Activated CD4-positive, alpha-beta T cell treated with anti-CD3 and anti-CD28 coated beads for 36 hours (primary cell): ENCODE measurements at places on chromosomes 13 and 19.

DNA sequence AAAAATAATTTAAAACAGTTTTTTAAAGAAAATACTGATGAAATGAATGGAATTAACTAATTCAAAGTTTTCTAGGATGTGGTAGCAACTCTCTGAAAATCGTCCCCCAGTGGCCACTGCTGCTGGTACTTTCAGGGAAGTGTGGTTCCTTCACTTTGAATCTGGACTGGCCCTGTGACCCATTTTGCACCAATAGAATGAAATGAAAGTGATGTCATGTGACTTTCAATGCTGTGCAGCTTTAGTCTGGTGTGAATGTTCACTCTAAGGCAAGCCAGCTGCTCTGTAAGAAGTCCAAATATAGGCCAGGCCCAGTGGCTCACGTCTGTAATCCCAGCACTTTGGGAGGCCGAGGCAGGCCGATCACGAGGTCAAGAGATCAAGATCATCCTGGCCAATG lies 26.4 kb upstream of the HNRNPA1L2 start:
- H3K36me3 ChIP-seq = peaks cover 5% of the 10 kb centered on the region
- DNase-seq = peak; percentile 21
- peaks cover 1% of the 10 kb centered on the region for H3K27me3 ChIP-seq
- H3K4me3 ChIP-seq = peak overlapping the region; percentile 95
- peaks cover 23% of the 10 kb centered on the region for H3K4me1 ChIP-seq

DNA sequence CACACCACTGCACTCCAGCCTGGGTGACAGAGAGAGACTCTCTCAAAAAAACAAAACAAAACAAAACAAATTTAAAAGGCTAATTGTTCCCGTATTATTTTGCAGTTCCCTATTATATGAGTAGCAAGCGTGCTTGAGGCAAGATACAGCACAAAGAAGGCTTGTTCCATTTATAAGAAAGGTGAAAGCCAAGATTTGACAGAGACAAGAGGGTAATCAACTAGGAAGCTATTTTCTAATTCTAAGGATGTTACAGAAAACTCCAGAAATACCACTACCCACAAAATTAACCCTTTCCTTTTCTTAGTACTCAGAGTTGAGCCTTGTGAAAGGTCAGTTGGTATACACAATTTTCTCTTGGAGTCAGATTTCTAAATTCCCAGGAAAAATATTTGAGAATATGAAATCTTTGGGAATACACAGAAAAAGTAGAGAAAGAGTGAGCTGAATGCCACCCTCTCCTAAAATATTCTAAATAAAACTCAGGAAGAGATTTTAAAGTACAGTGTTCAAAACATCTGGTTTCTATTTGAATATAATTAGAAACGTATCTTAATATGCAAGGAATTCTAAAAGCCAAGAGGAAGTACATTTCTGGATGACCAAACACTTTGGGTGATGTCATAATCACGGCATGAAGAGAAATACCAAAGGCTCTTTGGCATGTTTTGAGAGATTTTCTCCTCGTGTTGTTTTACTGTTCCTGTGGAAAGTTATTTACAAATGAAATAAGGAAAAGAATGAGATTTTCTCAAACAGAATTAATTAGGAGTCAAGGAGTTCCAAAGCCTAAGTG lies 63.0 kb upstream of the FLT1 start:
- no peak overlapping the region for H3K27ac ChIP-seq
- H3K4me3 ChIP-seq = no peak overlapping the region
- H3K36me3 ChIP-seq = no peaks in the 10 kb centered on the region

DNA sequence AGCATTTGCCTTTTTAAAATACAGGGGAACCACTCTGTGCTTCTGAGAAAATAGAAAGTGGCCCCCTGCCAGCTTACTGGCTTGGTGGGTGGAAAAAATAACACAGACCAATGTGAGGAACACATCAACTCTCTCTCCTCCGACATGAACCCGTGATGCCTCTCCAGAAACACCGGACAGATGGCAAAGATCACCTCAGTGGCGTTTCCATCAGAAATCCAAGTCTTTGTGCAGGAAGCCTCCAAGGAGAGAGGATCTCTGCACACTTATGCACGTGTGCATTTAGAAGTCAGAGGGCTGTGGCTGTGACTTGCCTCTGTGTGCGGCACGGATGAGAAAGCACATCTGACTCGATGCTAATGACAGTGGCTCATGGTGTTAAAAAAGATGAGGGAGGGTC lies 112.3 kb upstream of the KLF12 start:
- peak; percentile 49 for DNase-seq
- no peak overlapping the region for H3K4me3 ChIP-seq
- H3K4me1 ChIP-seq = peaks cover 91% of the 10 kb centered on the region
- H3K27ac ChIP-seq = no peak overlapping the region
- peaks cover 19% of the 10 kb centered on the region for H3K36me3 ChIP-seq

DNA sequence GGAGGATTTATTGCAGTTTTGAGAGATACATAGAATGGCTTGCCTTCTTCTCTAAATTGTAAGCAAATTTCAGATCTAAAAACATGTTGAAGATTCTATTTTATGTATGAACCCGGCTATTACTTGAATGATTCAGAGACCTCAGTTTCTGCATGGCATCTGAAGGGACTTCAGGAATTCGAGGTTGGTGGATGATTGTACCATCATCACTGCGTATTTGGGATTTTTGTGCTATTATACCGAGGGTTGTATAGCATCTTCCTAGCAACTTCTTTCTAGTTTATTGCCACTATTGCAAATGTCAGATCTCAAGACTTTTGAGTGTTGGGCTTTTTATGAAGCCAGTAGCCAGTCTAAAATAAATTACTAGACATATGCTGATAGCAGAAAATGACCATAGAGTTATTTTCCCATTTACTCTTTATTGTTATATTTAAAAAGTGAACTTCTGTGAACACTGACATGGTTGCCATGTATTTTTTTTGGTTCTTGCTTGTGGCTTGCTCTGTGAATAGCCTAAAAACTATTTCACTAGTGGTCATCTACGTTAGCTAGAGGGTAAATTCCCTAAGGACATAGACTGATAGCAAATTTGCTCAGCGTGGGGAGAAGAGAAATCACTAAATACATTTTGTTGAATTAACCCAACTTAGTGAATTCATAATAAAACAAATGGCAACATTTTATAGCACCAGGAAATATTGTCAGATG lies 70.6 kb upstream of the KLF12 start:
- H3K4me1 ChIP-seq = no peaks in the 10 kb centered on the region
- no peaks in the 10 kb centered on the region for H3K27me3 ChIP-seq
- no peak overlapping the region for H3K4me3 ChIP-seq
- no peaks in the 10 kb centered on the region for H3K36me3 ChIP-seq

- peaks cover 5% of the 10 kb centered on the region for H3K27me3 ChIP-seq
- DNase-seq = no peak
- no peak overlapping the region for H3K4me3 ChIP-seq
- H3K36me3 ChIP-seq = no peaks in the 10 kb centered on the region
These were observed 305.9 kb upstream of the SGCG start for GRCh38 chr13:22874839-22875238.
